ENCODE measurements at places on chromosomes 4 and X. TPM values are rescaled to one million over a fixed set of nuclear protein-coding genes. Genes with fewer than 3 reads are reported as not detected.

DNA sequence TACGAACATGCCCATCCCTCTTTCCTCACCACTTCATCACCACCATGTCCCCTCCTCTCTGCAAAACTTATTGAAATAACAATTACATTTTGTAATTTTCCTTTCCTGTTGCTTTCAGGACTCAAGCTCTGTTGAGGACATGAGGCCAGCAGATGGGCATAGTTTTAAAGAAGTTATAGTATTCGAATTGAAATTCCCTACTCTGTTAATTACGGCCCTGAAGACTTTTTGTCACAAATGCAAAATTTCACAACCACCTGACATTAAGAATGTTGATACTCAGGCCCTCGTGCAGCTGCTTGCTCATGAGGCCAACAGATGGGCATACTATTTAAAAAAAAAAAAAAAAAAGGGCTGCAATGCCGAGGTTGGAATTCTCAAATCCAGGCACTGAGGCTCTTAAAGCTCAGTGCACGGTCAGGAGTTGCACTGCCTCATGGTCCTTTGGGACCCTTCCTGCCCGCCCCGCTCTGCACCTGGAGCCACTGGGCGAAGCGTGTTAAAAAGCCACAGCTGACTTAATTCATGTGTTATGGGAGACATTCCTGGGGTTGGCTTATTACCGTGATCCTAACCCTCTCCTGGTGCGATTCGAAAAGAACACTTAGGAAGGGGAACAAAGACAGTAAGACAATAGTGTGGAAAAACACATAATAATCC lies 34.2 kb upstream of the FAT1 start:
- H3K27me3 ChIP-seq = no peaks in the 10 kb centered on the region
- H3K36me3 ChIP-seq = no peaks in the 10 kb centered on the region
- no peak overlapping the region for H3K27ac ChIP-seq
- no peaks in the 10 kb centered on the region for H3K4me1 ChIP-seq

DNA sequence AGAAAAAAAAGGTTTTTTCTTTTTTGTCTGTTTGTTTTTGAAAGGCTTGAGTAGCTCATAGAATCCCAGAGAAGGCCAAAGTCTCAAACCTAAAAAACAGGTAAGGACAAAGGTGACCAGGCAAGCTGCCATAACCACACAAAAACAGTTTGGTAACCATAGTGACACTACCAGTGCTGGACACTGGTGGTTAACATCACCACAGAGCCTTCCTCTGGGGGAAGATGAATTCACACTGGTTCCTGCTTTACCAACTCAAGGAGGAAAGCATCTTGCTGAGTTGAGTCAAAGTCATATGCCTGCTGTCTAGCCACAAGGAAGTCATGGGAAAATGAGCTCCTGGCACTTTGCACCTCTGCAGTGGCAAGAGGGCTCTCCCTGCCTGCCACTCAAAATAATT lies 32.5 kb downstream of the IDS start:
- no peak overlapping the region for H3K27ac ChIP-seq
- H3K4me1 ChIP-seq = no peaks in the 10 kb centered on the region
- no peaks in the 10 kb centered on the region for H3K36me3 ChIP-seq
- no peaks in the 10 kb centered on the region for H3K27me3 ChIP-seq
- no peak for DNase-seq

- no peaks in the 10 kb centered on the region for H3K4me1 ChIP-seq
- H3K36me3 ChIP-seq = no peaks in the 10 kb centered on the region
- no peak overlapping the region for H3K27ac ChIP-seq
- H3K27me3 ChIP-seq = peaks cover 32% of the 10 kb centered on the region
- no peak for DNase-seq
Measured at GRCh38 chrX:21374994-21375707, 933 bp downstream of the CNKSR2 start.

DNA sequence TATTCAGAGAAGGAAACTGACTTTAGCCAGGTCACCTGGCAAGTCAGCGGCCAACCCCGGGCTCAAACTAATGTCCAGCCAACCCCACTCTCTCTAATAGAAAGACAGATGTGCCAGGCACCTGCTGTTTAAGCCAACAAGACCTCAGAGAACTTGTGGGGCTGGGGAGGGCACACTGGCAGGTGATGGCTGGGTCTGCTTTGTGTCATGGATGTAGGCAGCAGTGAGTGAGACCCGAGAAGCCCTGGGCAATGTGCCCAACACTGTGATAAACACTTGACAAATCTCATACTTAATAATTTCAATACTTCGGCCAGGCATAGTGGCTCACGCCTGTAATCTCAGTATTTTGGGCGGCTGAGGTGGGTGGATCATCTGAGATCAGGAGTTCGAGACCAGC lies 9.0 kb upstream of the CD99L2 start:
- no peaks in the 10 kb centered on the region for H3K36me3 ChIP-seq
- no peaks in the 10 kb centered on the region for H3K4me1 ChIP-seq
- no peak overlapping the region for H3K27ac ChIP-seq

DNA sequence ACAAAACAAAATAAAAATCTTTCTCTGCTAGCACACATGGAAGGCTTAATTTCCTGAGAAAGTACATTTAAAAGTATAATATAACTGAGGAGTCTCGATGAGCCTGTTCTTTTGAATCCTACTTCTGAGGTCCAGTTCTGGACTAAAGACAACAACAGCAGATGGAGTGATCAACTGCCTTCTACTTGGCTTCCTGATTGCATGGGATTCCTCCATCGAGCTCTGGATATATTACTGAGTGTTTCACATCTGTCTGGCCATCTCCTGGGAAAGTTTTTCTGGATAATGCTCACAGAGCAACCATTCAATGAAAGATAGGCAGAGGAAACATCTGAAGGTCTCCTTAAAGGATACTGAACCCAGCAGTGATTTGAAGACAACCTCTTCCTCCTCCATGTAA lies 42.6 kb downstream of the KDR start:
- DNase-seq = no peak
- no peak overlapping the region for H3K4me3 ChIP-seq
- no peak overlapping the region for H3K27ac ChIP-seq
- H3K36me3 ChIP-seq = no peaks in the 10 kb centered on the region
- H3K4me1 ChIP-seq = peaks cover 1% of the 10 kb centered on the region
- no peaks in the 10 kb centered on the region for H3K27me3 ChIP-seq

GRCh38 chrX:131365766-131366165 lies 76.7 kb upstream of the IGSF1 start:
- DNase-seq = no peak
- H3K36me3 ChIP-seq = no peaks in the 10 kb centered on the region
- H3K4me3 ChIP-seq = no peak overlapping the region
- no peak overlapping the region for H3K27ac ChIP-seq
- no peaks in the 10 kb centered on the region for H3K27me3 ChIP-seq

- H3K27ac ChIP-seq = no peak overlapping the region
- DNase-seq = no peak
- no peaks in the 10 kb centered on the region for H3K36me3 ChIP-seq
- H3K4me3 ChIP-seq = no peak overlapping the region
- no peaks in the 10 kb centered on the region for H3K27me3 ChIP-seq
- H3K4me1 ChIP-seq = no peaks in the 10 kb centered on the region
Measured at GRCh38 chrX:38060331-38060878, 54.1 kb downstream of the SYTL5 start.

DNA sequence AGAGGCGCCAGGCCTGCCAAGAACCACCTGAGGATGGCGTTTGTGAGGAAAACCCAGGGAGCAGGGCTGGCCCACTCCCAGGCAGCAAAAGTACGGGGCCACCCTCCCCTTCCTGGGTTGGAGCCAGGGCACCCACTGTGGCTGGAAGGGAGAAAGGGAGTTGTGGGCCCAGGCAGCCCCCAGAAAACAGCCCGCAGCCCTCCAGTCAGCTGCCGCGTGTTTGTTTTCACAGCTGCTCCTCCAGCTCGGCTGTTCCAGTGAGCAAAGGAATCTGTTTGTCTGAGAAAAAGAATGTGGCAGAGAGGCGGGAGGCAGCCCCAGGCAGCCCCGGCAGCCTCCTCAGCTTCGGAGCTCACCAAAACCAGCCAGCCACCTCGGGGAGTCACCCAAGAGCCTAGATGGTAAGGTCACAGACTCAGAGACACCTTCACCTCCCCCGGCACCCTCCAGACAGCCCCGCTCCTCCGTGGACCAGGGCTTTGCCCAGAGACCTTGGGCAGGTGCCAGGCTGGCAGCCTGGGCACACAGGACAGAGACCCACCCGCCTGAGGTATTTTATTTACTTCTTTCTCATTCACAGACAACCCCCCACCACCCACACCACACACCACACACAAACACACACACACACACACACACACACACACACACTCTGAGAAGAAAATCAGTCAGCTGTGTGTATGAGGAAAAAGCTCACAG lies 338.1 kb downstream of the BCOR start:
- no peak overlapping the region for H3K27ac ChIP-seq
- no peak overlapping the region for H3K4me3 ChIP-seq
- peaks cover 10% of the 10 kb centered on the region for H3K4me1 ChIP-seq
- no peak for DNase-seq
- H3K36me3 ChIP-seq = no peaks in the 10 kb centered on the region

GRCh38 chr4:2699534-2699933 lies 56.6 kb downstream of the TNIP2 start:
- H3K27ac ChIP-seq = no peak overlapping the region
- H3K4me3 ChIP-seq = no peak overlapping the region
- no peak for DNase-seq
- no peaks in the 10 kb centered on the region for H3K27me3 ChIP-seq
- H3K4me1 ChIP-seq = no peaks in the 10 kb centered on the region
- H3K36me3 ChIP-seq = no peaks in the 10 kb centered on the region

GRCh38 chr4:155071962-155072361 lies 136.5 kb upstream of the NPY2R start:
- DNase-seq = no peak
- H3K4me1 ChIP-seq = no peaks in the 10 kb centered on the region

DNA sequence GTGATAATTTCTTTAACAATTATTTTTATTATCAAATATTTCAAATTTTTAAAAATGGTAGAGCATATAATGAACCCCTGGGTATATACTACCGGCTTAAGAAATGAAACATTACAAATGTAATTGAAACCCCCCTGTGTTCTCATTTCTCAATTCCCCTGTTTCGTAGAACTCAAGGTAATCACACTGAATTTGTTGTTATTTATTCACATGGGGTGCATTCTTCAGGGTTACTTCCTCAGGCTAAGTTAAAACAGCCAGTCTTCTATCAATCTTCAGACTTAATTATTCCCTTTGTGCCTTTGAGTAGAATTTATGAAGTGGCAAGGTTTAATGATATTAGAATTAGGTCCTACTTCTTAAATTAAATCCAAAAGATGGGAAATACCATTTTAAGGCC lies 128.2 kb downstream of the ANAPC10 start:
- H3K4me1 ChIP-seq = no peaks in the 10 kb centered on the region
- no peaks in the 10 kb centered on the region for H3K36me3 ChIP-seq
- DNase-seq = no peak
- H3K27ac ChIP-seq = no peak overlapping the region
- H3K4me3 ChIP-seq = no peak overlapping the region

DNA sequence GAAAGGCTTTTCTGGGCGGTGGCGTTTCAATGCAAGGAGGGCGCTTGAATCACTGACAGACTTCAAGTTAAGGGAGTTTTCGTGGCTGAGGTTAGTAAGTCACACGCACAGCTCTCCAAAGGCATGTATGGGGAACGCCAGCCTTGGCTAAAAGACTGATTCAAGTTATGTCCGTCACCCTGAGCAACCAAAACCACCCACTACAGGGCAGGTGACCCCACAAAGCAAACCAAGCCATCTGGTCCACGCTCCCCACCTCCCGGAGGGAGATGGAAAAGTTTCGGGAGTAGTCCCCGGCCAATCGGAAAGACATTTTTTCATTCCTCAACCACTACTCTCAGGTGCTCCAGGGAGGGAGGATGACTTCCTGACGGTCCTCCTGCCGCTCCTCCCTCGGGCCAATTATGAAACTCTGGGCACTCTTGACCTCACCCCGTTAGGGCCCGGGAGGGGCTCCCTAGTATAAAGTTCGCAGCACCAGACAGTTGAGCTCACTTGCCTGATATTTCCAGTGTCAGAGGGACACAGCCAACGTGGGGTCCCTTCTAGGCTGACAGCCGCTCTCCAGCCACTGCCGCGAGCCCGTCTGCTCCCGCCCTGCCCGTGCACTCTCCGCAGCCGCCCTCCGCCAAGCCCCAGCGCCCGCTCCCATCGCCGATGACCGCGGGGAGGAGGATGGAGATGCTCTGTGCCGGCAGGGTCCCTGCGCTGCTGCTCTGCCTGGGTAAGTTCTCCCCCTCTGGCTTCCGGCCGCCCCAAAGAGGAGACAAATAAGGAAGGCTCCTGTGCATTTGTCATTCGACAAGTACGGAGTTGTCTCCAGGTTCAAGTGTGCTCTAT lies at the start of gene EREG:
Gene EREG, plus strand, starts transcription at position 494 of the 840 bp plus-strand sequence. Its CDS starts 164 bp downstream, at position 658.
- peaks cover 13% of the 10 kb centered on the region for H3K27me3 ChIP-seq
- no peaks in the 10 kb centered on the region for H3K36me3 ChIP-seq
- no peak within 1 kb of the TSS for H3K4me3 ChIP-seq
- DNase-seq = no peak

The CRMP1 gene
- 0.66 TPM for total RNA-seq

The MORC4 gene
- 10.0 TPM for total RNA-seq

The PABPC4L gene
- 0.51 TPM for total RNA-seq

The PDCL2 gene
- total RNA-seq = not detected

The GAGE1 gene
- not detected for total RNA-seq

The ZNF157 gene
- not detected for total RNA-seq

Measured in gastrocnemius medialis (tissue), 4 donors.